ENCODE measurements at places on chromosomes 3 and 15.

- DNase-seq: no peak
Measured at GRCh38 chr3:169460035-169460434, 203.5 kb downstream of the MECOM start.

DNA sequence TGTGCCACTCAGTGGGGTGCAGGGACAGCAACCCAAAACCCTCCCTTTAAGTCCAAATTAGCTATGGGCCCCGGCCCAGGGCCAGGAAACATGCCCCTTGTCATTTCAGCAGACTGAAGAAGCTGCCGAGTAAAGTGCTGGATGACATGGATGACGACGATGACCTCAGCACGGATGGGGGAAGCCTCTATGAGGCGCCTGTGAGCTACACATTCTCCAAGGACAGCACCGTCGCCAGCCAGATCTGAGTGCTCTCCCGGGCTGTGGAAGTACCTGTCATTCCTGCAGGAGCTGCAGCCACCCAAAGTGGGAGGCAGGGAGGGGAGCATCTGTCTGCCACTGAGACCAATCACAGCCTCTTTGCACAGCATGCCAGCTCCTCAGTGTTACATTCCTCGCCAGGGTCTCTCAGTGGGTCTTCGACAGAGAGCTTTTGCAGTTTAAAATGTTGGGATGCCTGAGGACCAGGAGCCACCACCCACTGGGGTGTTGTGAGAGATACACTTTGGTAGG, 44.4 kb upstream of the MYZAP start:
- no peak for DNase-seq

DNA sequence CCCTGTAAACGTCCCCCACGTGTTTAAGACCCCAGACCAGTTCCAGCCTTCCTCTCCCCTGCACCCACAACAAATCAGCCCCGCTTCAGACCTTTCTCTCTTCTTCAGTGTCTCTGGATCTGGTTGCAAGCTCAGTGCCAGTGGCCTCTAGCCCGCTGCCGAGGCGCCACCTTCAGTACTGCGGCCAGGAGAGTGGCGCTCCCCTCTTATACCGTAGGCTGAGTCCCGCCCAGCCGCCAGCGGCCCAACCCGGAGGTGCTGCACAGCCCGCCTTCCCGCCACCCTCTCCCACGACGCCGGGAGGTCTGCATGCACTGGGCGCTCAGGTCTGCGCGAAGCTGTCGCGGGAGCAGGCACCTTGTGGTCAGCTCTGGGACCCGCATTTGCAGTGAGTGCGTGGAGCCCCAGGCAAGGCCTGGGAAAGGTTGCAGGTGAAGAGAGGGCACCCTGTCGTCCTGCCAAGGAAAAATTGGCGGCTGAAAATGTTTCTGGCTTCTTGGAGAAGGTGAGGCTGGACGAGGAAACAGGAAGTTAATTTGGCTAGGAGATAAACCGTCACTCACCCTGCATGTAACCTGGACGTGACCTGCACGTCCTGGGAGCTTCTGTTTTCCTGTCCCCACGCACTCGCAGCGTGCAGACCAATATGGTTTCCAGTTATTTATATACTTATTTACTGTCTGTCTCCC, at the start of gene C2CD4B:
Gene C2CD4B, minus strand, starts transcription at position 182 of the 689 bp plus-strand sequence. CDS start 301 bp downstream, outside the sequence.
- no peak for DNase-seq

DNA sequence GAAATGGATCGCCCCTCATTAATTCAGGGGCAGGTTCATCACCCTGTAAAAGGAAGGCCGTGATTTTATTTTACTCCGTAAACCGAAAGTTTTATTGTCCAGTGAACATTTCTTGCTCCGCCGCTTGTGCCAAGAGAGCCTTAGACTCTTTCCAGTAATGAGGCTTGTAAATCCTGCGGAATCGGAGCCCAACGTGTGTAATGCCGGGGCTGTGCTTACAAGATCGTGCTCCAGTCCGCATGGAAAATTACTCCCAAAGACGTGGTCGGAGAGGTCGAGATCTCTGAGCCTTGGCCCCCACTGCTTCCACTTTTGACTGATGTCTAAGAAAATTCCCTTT, 649 bp upstream of the PLOD2 start:
- no peak for DNase-seq
